Kasumi-1 (cell line): ENCODE measurements at places on chromosomes 3 and 15.

- no peak for DNase-seq
Observed at GRCh38 chr3:168248383-168249204, 152.9 kb upstream of the GOLIM4 start.

GRCh38 chr3:17442332-17443049, 299.9 kb downstream of the TBC1D5 start:
- no peak for DNase-seq

- no peak for DNase-seq
Observed at GRCh38 chr3:107065094-107065861, 312.0 kb upstream of the CCDC54 start.

DNA sequence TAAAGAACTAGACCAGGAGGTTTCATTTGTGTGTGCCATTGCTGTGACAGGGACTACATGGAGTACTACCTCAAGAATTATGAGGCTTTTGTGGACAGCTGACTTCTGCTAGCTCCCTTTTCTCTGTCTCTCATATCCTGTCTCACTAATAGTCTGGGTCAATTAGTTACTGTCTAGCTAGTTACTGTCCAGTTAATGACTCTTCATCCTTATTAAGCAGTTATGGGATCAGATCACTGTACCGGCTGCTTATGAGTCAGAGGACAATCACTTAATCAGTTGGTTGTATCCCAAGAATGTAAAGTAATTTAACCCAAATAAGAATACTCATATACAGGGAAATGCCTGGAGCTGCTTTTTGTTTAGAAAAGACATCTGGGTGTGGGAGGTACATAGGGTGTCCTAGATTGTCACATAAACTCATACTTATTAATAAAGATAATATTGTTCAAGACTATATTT, 158.0 kb downstream of the CDIN1 start:
- DNase-seq, result no peak

GRCh38 chr3:134077649-134078161, 48.0 kb upstream of the SLCO2A1 start:
- DNase-seq, result no peak

DNA sequence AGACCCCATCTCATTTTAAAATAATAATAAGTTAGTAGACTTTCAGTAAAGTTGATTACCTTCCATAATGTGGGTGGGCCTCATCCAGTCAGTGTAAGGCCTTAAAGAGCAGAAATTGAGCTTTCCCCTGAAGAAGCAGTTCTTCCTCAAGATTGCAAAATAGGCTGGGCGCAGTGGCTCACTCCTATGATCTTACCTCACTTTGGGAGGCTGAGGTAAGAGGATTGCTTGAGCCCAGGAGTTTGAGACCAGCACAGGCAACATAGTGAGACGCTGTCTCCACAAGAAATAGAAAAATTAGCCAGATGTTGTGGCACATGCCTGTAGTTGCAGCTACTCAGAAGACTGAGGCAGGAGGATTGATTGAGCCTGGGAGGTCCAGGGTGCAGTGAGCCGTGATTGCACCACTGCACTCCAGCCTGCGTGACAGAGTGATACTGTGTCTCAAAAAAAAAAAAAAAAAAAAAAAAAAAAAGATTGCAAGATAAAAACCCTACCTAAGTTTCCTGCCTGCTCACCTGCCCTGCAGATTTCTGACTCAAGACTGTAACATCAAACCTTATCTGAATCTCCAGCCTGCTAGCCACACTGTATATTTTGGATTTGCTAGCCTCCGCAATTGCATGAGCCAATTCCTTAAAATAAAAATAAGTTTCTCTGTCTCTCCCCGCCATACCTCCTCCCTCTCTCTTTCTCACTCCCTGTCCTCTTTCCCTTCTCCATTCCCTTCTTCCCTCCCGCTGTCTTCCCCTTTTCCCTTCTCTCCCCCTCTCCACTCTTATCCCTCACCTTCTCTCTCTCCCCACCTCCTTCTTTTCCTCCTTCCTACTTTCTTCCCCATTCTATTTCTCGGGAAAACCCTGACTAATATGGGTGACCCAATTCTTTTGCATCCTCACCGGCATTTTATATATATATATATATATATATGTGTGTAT, 16.9 kb downstream of the KLHL18 start:
- DNase-seq, result peak; percentile 1

DNA sequence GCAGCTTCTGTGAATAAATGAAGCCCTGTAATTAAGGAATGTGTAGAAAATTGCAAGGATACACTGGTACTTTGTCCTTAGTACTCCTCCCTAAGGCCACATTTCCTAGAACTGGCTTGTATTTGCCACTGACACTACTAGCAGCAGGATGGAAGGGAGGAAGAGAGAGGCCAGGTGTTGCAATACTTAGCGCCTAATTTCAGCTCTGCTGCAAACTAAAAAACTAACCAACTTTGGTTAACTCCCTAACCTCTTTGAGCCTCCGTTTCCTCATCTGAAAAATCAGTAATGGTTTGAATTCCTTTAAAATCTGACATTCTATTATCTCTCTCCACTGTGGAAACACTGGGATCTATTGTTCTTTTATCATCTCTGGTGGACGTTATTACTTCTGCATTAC, 257.0 kb downstream of the SV2B start:
- peak; percentile 43 for DNase-seq
